Neural progenitor cell (in vitro differentiated cells): ENCODE measurements at places on chromosomes 6 and 20.

- DNase-seq: no peak
These were observed 1.4 kb upstream of the METTL24 start for GRCh38 chr6:110359556-110359955.

- DNase-seq: no peak
These were observed 67.9 kb upstream of the BTN3A2 start for GRCh38 chr6:26296857-26297648.

GRCh38 chr6:144936764-144937163 lies 651.6 kb downstream of the UTRN start:
- DNase-seq: no peak

- DNase-seq: no peak
These were observed 313.3 kb downstream of the RNGTT start for GRCh38 chr6:88650029-88650619.

GRCh38 chr20:41580350-41580749 lies 37.8 kb downstream of the CHD6 start:
- no peak for DNase-seq

DNA sequence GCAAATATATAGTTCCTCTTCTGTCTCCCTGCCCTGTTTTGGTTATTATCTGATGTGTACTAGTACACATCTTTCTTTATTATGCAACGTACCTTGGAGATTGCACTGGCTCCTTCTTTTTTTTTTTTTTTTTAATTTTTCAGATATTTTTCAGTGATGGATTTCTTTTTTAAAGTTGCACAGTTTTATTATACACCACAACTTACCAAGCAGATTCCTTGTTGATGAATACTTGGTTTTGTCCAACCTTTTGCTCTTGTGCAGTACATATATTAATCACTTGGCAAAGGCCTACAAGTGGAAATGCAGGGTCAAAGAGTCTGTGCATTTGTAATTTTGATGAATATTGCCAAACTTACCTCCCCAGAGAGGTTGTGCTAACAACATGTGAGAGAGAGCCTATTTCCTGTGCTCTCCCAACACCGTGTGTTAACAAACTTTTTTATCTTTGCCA lies 50.1 kb upstream of the RNF24 start:
- no peak for DNase-seq

DNA sequence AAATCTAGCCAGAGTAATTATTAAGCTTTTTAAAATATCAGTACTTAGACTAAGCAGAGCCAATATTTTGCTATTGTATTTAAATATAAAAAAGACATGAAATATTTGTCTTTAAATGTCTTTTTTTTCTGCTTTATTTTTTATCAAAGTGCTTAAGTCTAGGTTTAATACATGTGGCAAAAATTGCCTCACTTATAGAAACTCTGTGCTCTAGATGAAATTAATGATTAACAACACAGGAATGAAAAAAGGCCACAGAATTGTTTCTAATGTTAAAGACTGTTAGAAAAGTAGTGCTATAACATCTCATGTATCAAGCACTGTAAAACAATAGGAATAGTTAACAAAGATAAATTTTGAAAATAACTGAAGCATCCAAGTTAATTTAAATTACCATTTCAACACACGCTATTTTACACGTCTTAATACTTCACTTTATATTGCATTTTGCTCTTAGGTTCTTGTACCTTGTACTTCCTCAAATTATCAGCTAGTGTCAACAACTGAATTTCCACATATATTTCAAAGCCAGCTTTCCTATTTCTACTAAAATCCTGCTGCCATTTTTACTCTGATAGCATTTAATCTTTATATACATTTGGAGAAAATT lies 1515.1 kb downstream of the HACE1 start:
- no peak for DNase-seq

- DNase-seq: peak; percentile 57
These were observed 42.8 kb downstream of the HLA-DPB1 start for GRCh38 chr6:33118525-33119123.

DNA sequence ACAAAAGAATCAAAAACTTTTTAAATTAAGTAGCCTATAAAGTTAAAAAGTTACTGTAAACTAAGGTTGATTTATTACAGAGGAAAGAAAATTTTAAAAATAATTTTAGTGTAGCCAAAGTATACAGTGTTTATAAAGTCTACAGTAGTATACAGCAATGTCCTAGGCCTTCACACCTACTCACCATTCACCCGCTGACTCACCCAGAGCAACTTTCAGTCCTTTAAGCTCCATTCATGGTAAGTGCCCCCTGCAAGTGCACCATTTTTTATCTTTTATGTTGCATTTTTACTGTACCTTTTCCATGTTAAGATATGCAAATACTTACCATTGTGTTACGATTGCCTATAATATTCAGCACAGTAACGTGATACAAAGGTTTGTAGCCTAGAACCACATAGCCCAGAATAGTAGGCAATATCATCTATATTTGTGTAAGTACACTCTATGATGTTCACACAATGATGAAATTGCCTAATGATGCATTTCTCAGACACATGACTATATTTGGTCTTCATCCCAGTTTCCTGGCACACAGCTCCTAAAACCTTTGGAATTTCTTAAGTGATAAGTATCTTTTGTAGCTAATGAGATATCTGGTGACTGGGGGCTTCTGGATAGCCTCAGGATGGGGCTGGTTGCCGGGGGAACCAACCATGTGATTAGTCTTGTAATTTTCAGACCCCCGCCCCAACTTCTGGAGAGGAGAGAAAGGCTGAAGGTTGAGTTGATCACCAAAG lies 111.0 kb downstream of the MRPL14 start:
- DNase-seq: no peak

DNA sequence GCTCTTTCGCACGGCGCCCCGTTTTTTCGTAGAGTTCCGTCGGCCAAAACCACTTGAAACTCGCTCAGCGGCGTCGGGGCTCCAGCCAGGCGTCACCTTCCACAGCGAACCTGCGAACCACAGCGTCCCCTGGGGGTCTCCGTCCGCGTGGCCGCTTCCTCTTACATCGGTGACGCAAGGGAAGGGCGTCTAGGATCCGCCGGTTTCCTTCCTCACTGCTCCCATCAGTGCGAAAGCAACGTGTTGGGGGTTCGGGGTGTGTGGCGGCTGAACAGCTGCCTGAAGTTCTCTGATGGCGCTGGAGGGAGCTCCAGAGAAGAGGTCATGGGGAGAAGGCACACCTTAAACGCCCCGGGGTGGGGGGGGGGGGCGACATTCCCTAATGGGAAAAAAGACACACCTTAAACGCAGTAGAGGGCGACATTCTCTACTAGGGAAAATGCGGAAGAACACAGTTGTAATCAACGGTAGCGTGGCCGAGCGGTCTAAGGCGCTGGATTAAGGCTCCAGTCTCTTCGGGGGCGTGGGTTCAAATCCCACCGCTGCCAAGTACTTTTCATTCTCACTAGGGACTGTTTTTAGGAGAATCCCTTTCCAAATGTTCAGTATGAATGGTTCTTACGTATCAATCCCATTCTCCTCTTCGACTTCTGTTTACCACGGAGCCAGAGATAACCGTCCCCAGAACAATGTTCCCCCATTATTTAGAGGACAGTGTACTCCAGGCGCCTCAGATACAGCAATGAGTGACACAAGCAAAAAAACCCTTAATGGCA lies 16.4 kb downstream of the ZNF311 start:
- DNase-seq: peak; percentile 95

GRCh38 chr6:7939184-7939863 lies 28.7 kb upstream of the TXNDC5 start:
- DNase-seq: peak; percentile 27

GRCh38 chr20:16001286-16001685 lies 572.0 kb downstream of the KIF16B start:
- no peak for DNase-seq

DNA sequence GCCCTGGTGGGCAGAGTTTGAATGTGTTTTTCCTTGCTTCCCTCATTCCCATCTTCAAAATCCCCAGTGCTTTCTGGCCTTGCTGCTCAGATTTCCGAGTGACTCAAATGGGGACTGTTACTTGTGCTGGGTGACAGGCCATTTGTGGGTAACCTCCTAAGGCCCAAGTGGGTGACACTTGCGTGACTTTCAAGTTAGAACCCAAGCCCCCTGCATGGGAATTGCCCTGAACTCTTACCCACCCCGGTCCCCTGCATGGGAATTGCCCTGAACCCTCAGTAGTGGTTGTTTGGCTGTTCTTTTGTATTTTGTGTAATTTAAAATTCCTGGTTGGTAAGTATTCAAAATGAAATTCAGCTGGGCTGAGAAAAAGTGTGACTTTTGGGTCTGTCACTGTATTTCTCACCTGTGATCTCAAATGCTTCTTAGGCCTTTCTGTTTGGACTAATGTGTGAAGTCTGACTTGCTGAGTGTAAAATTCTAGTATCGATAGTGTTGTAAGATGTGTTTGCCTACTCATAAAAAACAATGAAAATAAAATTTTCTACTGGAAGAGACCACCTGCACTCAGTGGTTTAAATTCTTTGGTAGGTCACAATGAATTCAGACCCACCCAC lies 12.4 kb upstream of the RBM38 start:
- DNase-seq: no peak

DNA sequence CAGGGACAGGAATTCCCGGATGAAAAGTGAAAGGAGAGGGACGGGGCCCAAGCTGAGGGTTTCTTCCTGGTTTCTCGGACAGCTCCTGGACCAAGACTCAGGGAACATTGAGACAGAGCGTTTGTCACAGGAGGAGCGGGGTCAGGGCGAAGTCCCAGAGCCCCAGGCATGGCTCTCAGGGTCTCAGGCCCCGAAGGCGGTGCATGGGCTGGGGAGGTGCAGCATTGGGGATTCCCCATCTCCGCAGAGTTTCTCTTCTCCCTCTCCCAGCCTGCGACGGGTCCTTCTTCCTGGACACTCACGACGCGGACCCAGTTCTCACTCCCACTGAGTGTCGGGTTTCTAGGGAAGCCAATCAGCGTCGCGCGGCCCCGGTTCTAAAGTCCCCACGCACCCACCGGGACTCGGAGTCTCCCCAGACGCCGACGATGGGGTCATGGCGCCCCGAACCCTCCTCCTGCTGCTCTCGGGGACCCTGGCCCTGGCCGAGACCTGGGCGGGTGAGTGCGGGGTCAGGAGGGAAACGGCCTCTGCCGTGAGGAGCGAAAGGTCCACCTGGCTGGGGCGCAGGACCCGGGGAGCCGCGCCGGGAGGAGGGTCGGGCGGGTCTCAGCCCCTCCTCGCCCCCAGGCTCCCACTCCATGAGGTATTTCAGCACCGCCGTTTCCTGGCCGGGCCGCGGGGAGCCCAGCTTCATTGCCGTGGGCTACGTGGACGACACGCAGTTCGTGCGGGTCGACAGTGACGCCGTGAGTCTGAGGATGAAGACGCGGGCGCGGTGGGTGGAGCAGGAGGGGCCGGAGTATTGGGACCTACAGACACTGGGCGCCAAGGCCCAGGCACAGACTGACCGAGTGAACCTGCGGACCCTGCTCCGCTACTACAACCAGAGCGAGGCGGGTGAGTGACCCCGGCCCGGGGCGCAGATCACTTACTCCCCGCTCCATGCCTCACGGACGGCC lies 54.6 kb upstream of the POLR1H start:
- peak; percentile 46 for DNase-seq

DNA sequence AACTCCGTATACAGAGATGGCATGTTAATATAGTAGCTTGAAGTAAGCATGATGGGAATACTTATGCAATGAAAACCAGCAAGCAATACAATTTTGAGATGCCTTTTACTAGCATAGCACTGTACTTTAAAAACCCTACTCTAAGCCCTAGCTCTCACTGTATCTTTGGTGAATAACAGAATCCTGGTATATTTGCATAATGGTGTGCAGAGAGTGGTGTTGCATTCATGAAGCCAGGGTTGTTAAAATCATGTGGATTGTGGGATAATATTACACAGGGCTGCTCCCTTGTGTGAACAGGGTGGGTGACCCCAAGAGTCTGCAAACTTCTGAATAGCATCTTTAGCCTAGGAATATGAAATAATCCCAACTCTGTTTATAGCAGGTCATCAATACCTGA lies 105.2 kb upstream of the BMP2 start:
- DNase-seq: no peak

DNA sequence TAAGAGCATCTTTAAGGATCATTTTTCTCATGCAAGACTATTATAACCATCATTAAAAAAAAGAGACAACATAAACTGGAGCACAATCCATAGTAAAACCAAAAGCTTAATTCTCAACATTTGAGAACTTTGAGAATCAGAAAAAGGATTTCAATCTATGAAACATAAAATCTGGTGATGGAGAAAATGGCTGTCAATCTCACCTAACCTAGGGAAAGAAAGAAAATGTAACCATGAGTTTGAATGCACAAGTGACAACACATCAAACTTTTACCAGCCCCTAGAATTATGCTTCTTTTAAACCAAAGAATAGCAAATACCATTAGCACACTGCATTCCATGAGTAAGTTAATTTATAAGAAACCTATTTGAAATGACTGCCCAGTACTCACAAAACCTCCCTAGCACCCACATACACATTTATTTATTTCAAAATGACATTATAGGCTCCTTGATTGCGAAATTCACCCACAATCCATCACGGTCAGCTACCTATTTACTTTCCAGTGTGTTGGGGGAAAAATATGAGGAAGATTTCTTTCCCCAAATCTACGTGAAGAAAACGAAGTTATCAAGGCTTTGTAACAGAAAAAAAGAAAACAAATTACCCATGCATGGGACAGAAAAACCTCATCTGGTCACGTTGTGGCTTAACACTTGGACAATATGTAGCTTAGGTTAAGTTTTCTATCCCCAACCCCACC lies 828 bp downstream of the ASCC3 start:
- no peak for DNase-seq

- no peak for DNase-seq
These were observed 118.9 kb upstream of the CEP85L start for GRCh38 chr6:118770112-118770788.

GRCh38 chr6:41683273-41683522 lies 44.9 kb downstream of the MDFI start:
- no peak for DNase-seq

DNA sequence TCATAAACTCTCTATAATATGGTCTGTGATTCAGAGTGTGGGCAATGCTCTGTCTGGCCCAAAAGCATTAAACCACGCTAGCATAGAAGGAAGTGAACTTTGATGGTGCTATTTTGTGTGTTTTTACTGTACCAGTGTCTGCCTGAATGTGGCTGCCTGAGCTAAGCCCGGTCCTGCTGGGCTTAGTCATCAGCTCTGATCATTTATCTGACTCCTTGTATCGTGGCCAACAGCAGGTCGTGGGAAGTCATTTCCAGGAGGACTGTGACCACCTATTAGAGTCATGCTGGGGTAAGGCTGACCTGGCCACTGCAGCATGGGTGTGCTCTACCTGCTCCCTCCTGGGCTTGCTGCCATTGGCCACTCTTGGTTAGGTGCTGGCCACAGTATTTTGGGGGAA lies 239.1 kb upstream of the CEP162 start:
- DNase-seq: no peak

GRCh38 chr20:48732081-48732829 lies 95.5 kb downstream of the PREX1 start:
- DNase-seq: no peak

GRCh38 chr20:38181207-38181801 lies 16.2 kb upstream of the TGM2 start:
- peak; percentile 34 for DNase-seq
